ENCODE measurements at places on chromosomes 16 and 17. TPM values are rescaled to one million over a fixed set of nuclear protein-coding genes. Genes with fewer than 3 reads are reported as not detected.

Gene KIF2B
- not detected for total RNA-seq

Gene PPP1R27
- total RNA-seq = not detected

Gene BIRC5
- total RNA-seq = 2.7 TPM

Gene UNKL
- total RNA-seq = 32.6 TPM

Gene TLCD2
- total RNA-seq = 6.5 TPM

Gene TBC1D3C
- total RNA-seq = not detected

Gene DOC2A
- 18.8 TPM for total RNA-seq

Gene CTRB2
- 26.7 TPM for total RNA-seq

Gene TRAF7
- 100 TPM for total RNA-seq

Gene ATP2C2
- total RNA-seq = 62.8 TPM

Gene CES5A
- total RNA-seq = 2.2 TPM

Gene GPRC5B
- total RNA-seq = 32.5 TPM

Gene TOX3
- 38.8 TPM for total RNA-seq

Gene GAS2L2
- total RNA-seq = not detected

Gene AOC2
- 1.4 TPM for total RNA-seq
